WTC11 (cell line): ENCODE measurements at places on chromosomes 3 and 15. TPM values are rescaled to one million over a fixed set of nuclear protein-coding genes. Genes with fewer than 3 reads are reported as not detected.
A peak's percentile ranks its signal among the peaks of the same experiment; 100 is the strongest.

KIF15 gene
- total RNA-seq, result 18.4 to 23.7 TPM (median 21.1 TPM) in 3 replicates

- no peaks in the 10 kb centered on the region for H3K27me3 ChIP-seq
- H3K27ac ChIP-seq, result no peak overlapping the region
- H3K36me3 ChIP-seq, result no peaks in the 10 kb centered on the region; the same call in 1 of the 2 replicates
- H3K4me3 ChIP-seq, result no peak overlapping the region
Observed at GRCh38 chr15:40235201-40235885, 3.5 kb upstream of the PAK6 start.

- no peak overlapping the region for H3K4me3 ChIP-seq
- no peak for DNase-seq
- no peak overlapping the region; the same call in 1 of the 2 replicates for H3K27ac ChIP-seq
- H3K36me3 ChIP-seq, result no peaks in the 10 kb centered on the region
- H3K27me3 ChIP-seq, result no peaks in the 10 kb centered on the region
Observed at GRCh38 chr15:48267766-48268165, 61.7 kb downstream of the SLC12A1 start.

- no peak overlapping the region for H3K27ac ChIP-seq
- H3K27me3 ChIP-seq, result no peaks in the 10 kb centered on the region
- H3K36me3 ChIP-seq, result no peaks in the 10 kb centered on the region
- H3K4me1 ChIP-seq, result 0 out of 2 replicates have a peak, but pooled peaks cover 3% of the 10 kb centered on the region
- no peak overlapping the region for H3K4me3 ChIP-seq
Observed at GRCh38 chr15:31106495-31107300, 5.2 kb upstream of the TRPM1 start.

GRCh38 chr15:60530168-60530567 lies 51.2 kb upstream of the ICE2 start:
- peaks cover 9% of the 10 kb centered on the region for H3K4me1 ChIP-seq
- no peaks in the 10 kb centered on the region for H3K36me3 ChIP-seq
- no peaks in the 10 kb centered on the region for H3K27me3 ChIP-seq
- H3K27ac ChIP-seq, result no peak overlapping the region
- DNase-seq, result no peak

DNA sequence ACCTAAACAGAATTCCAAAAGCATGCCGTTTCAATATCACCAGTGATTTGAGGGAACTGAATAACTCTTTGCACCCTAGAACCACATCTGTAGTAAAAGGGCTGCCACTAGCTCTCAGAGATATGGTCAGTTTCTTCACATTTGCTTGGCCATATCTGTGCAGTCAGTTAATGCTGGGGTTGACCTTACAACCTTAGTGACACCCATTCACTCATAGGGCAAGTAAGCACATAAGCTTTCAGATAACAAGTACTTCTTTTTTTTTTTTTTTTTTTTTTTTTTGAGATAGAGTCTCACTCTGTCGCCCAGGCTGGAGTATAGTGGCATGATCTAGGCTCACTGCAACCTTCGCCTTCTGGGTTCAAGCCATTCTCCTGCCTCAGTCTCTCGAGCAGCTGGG lies 20.4 kb upstream of the FSIP1 start:
- no peak for DNase-seq
- H3K4me1 ChIP-seq, result peaks cover 27% of the 10 kb centered on the region
- peaks cover 33% of the 10 kb centered on the region for H3K36me3 ChIP-seq
- no peak overlapping the region for H3K27ac ChIP-seq
- H3K4me3 ChIP-seq, result no peak overlapping the region

GRCh38 chr3:138916824-138917223 lies 30.1 kb downstream of the FOXL2 start:
- H3K4me3 ChIP-seq, result peak overlapping the region; percentile 0; the same call in 1 of the 2 replicates
- peaks cover 3% of the 10 kb centered on the region for H3K4me1 ChIP-seq
- H3K36me3 ChIP-seq, result no peaks in the 10 kb centered on the region
- H3K27me3 ChIP-seq, result peaks cover 10% of the 10 kb centered on the region

MAGI1 gene
- total RNA-seq, result 53.0 to 58.2 TPM (median 54.1 TPM) in 3 replicates

DUOXA1 gene
- 0.09 to 0.62 TPM (median 0.50 TPM) in 3 replicates for total RNA-seq

FGF12 gene
- total RNA-seq, result 8.0 to 13.5 TPM (median 11.0 TPM) in 3 replicates

- H3K36me3 ChIP-seq, result peaks cover 25% of the 10 kb centered on the region
- H3K27me3 ChIP-seq, result no peaks in the 10 kb centered on the region
- peak overlapping the region; percentile 88; the same call in 1 of the 2 replicates for H3K27ac ChIP-seq
Observed at GRCh38 chr3:49378249-49378895, 20.2 kb upstream of the GPX1 start.

- no peak for DNase-seq
- H3K4me3 ChIP-seq, result no peak overlapping the region
- H3K4me1 ChIP-seq, result peaks cover 14% of the 10 kb centered on the region
- H3K27ac ChIP-seq, result no peak overlapping the region
- H3K36me3 ChIP-seq, result peaks cover 11% of the 10 kb centered on the region
- H3K27me3 ChIP-seq, result no peaks in the 10 kb centered on the region
Observed at GRCh38 chr3:122421101-122421500, 5.2 kb upstream of the WDR5B start.

PTX3 gene
- total RNA-seq, result 0.59 to 0.76 TPM (median 0.73 TPM) in 3 replicates

MB21D2 gene
- 14.0 to 19.7 TPM (median 15.5 TPM) in 3 replicates for total RNA-seq

- no peak overlapping the region for H3K4me3 ChIP-seq
- no peaks in the 10 kb centered on the region for H3K27me3 ChIP-seq
- H3K4me1 ChIP-seq, result peaks cover 20% of the 10 kb centered on the region
Observed at GRCh38 chr3:13204177-13204581, 130.9 kb upstream of the IQSEC1 start.

KLHDC8B gene
- 13.5 to 21.5 TPM (median 16.1 TPM) in 3 replicates for total RNA-seq

RAD51 gene
- total RNA-seq, result 29.7 to 36.4 TPM (median 31.0 TPM) in 3 replicates

GRCh38 chr15:59644756-59645155 lies 12.6 kb downstream of the GTF2A2 start:
- no peaks in the 10 kb centered on the region for H3K27me3 ChIP-seq
- H3K4me1 ChIP-seq, result no peaks in the 10 kb centered on the region
- no peak overlapping the region for H3K4me3 ChIP-seq
- no peak overlapping the region; the same call in 1 of the 2 replicates for H3K27ac ChIP-seq

NRROS gene
- 3.1 to 5.1 TPM (median 4.9 TPM) in 3 replicates for total RNA-seq

- peaks cover 19% of the 10 kb centered on the region for H3K4me1 ChIP-seq
- no peak overlapping the region for H3K4me3 ChIP-seq
- H3K36me3 ChIP-seq, result peaks cover 11% of the 10 kb centered on the region
- H3K27me3 ChIP-seq, result no peaks in the 10 kb centered on the region
Observed at GRCh38 chr3:97835761-97836160, 13.9 kb downstream of the CRYBG3 start.

DNA sequence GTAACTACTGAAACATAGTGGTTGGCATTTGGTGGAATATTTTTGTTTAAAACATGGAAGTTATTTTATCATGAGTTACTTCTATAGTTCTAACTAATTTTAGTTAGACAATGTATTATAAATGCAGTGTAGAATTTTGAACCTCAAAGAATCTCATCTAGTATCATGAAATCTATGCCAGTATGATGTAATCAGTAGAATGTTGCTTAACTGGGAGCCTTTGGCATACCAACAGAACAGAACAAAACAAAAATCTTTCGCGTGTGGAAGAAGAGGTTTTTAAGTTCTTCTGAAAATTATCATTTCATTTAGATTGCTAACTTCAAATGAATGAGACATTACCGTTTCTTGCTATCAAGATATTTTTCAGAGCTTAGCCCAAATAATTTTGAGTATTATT lies 98.4 kb upstream of the LRRFIP2 start:
- H3K36me3 ChIP-seq, result peaks cover 9% of the 10 kb centered on the region
- H3K4me3 ChIP-seq, result no peak overlapping the region
- no peak overlapping the region for H3K27ac ChIP-seq

PRR23B gene
- total RNA-seq, result not detected in 3 replicates

- DNase-seq, result peak; percentile 69
- H3K4me1 ChIP-seq, result peaks cover 14% of the 10 kb centered on the region; the same call in 1 of the 2 replicates
- peaks cover 11% of the 10 kb centered on the region for H3K36me3 ChIP-seq
- no peak overlapping the region for H3K4me3 ChIP-seq
Observed at GRCh38 chr3:189148081-189148507, 23.7 kb upstream of the TPRG1 start.

GRCh38 chr15:90300988-90301706 lies 35.7 kb downstream of the NGRN start:
- peaks cover 14% of the 10 kb centered on the region for H3K4me1 ChIP-seq
- no peak overlapping the region for H3K27ac ChIP-seq
- H3K27me3 ChIP-seq, result no peaks in the 10 kb centered on the region; the same call in 1 of the 2 replicates
- DNase-seq, result peak; percentile 92

GRCh38 chr3:125104639-125105038 lies 48.8 kb upstream of the HEG1 start:
- H3K4me1 ChIP-seq, result peaks cover 8% of the 10 kb centered on the region
- no peak overlapping the region for H3K27ac ChIP-seq
- peaks cover 5% of the 10 kb centered on the region for H3K36me3 ChIP-seq
- no peaks in the 10 kb centered on the region for H3K27me3 ChIP-seq

GRCh38 chr15:74423431-74424257 lies 10.1 kb downstream of the SEMA7A start:
- DNase-seq, result no peak
- no peaks in the 10 kb centered on the region for H3K27me3 ChIP-seq
- H3K27ac ChIP-seq, result peak overlapping the region; percentile 47
- no peak overlapping the region for H3K4me3 ChIP-seq

DNA sequence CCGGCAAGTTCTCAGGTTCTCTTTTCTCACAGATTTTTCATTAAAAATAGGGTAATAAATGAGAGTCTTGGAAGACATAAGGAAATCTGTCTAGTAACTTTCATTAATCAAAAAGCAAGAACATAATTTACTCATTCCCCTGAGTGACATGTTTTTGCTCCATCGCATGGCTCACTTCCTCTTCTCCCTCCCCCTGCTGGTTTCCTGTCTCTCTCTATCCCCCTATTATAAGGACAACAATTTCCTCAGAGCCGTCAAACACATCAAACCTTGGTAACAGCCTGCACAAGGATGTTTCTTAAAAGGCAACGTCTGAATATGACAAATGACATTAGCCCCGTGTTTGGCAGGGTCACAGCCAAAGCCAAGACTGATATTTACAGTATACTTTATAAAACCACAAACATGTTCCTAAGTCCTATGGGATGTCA lies 1149.6 kb downstream of the IGSF11 start:
- no peak overlapping the region for H3K27ac ChIP-seq
- H3K27me3 ChIP-seq, result no peaks in the 10 kb centered on the region
- no peaks in the 10 kb centered on the region for H3K36me3 ChIP-seq
- no peak for DNase-seq
- H3K4me1 ChIP-seq, result peaks cover 18% of the 10 kb centered on the region
- H3K4me3 ChIP-seq, result no peak overlapping the region

ZNF774 gene
- 2.6 to 3.6 TPM (median 2.9 TPM) in 3 replicates for total RNA-seq

PAK6 gene
- total RNA-seq, result 8.7 to 11.7 TPM (median 9.6 TPM) in 3 replicates

CYP8B1 gene
- 0.13 to 0.18 TPM (median 0.16 TPM) in 3 replicates for total RNA-seq
